ENCODE measurements at places on chromosomes 16 and 17.

- DNase-seq, result no peak
Measured at GRCh38 chr17:82980632-82981031, 98.8 kb upstream of the METRNL start.

DNA sequence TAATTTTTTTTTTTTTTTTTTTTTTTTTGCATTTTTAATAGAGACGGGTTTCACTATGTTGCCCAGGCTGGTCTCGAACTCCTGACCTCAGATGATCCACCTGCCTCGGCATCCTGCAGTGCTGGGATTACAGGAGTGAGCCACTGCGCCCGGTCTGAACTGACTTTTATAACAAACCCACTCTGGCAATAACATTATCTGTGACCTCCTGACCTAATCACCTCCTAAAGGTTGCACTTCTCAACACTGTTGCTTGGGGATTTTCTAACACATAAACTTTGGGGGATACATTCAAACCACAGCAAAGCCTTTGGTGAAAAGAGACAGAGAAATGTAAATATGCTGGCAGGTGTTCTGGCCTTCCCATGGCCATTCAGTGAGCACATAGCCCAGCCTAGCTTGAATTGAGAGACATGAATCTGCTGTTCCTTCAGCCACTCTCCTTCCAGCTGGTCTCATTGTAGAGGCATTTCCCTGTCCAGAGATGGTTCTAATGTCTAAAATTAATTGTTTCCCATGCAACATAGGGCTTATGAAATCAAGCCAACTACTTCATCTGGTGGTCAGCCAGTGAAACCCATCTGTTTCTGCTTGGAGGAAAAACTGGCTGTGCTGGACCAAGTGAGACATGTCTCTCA is 28.3 kb downstream of the LYRM1 start:
- DNase-seq, result no peak

DNA sequence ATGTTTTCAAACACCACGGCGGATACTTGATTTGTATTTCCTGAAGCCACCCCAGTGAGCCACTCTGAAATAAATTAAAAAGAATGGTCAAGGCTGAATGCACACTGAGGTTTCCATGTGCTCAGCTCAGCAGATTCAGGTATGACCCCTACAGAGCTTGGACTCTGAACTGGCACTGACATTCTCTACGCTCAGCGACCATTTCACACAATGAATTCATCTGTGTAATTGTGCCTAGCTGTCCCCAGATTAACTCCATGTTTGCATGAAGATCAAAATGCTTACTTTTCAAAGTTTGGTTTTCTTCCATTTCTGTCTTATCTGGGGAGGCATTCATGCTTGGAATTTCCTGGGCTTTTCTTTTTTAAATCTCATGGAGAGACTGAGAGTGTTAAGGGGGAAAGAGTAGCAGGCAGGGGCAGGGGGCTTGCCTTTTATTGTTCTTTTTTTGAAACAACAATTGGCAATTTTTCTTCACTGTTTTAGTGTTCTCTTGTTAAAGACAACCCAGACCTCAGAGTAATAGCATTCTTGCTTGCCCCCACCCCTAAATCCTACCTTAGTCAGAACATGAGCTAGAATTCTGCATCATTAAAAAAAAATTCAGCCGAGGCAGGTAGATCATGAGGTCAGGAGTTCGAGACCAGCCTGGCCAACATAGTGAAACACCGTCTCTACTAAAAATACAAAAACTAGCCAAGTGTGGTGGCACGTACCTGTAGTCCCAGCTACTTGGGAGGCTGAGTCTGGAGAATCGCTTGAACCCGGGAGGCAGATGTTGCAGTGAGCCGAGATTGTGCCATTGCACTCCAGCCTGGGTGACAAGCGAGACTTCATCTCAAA is 85.5 kb upstream of the HNF1B start:
- no peak for DNase-seq

DNA sequence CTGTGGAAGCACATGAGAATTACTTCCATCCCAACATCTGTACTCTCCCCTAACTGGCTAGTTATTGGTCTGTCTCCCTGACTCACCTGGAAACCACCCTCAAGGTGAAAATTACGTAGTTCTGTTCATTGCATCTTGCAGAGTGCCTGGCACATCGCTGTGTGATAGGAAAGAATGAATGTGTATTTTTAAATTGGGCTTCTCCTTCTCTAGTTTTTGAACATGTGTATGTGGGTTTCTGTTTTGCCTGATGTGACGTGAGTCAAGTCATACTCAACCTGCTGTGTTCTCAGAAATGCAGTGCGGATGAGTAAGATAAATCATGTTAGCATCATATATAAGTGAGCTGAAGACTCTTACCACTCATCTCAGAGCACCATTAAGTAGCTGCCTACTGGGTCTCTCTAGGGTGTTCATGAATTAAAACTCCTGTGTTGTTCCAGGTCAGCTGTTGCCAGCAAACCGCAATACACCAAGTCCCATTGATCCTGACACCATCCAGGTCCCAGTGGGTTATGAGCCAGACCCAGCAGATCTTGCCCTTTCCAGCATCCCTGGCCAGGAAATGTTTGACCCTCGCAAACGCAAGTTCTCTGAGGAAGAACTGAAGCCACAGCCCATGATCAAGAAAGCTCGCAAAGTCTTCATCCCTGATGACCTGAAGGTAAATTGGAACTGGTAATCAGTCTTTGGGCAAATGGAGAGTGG is 50.2 kb downstream of the HLF start:
- no peak for DNase-seq

DNA sequence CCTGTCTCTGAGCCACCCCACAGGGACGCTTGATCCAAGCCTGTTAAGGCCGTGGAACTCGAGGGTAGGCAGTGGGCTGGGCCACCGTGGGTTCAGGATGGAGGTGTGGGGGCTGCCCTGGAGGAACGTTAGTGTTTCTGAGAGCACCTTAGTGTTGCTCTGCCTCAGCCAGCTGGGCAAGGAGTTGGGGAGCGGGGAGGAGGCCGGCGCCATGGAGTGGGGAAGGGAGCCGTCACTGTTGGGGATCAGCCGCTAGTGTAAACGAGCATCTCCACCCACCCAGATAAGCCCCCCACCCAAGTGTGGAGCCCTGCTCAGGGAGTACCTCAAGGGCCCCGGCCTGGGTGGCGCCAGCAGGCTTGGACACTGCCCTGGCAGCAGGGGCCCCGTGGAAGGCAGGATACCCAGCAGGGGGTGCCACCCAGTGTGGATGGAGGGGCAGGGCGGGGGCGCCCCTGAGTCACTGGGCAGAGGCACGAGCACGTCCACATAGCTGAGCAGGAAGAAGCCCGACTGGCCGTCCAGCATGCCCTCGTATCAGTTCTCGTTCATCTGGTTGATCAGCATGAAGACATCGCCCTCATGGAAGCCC is 98.6 kb downstream of the KPNA2 start:
- DNase-seq, result no peak

GRCh38 chr17:66947311-66947710 is 17.2 kb upstream of the CACNG4 start:
- no peak for DNase-seq

- DNase-seq, result no peak
Measured at GRCh38 chr16:5906351-5906750, 808.8 kb upstream of the EEF2KMT start.

- no peak for DNase-seq
Measured at GRCh38 chr16:31874366-31875111, 932 bp downstream of the ZNF267 start.

DNA sequence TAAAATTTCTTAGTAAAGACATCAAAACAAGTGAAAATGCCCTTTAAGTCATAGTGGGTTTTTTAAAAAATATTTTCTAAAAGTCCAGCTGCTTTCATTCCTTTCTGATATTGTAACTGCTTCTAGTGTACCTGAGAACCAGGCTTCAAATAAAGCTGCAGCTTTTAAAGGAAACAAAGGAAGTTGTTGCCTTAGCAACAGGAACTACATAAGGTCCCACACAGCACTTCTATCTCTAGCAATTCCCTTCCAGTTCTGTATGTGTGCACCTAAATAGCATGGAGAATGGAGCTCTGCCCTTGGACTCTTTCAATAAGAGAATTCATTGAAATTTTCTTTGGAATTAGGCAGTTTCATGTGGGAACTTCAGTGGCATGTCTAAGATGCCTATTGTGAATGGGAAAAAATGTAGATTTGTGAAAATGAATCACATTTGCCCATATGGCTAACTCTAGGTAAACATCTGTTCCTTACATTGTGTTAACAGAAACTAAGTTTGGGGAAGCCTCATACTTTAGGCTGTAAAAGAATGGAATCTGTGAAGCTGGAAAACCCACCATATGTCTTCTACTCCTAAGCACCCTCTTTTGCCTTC is 206.4 kb downstream of the KIF2B start:
- no peak for DNase-seq

- no peak for DNase-seq
Measured at GRCh38 chr16:10121897-10122425, 60.3 kb downstream of the GRIN2A start.

- no peak for DNase-seq
Measured at GRCh38 chr17:35129973-35130351, 8.5 kb downstream of the FNDC8 start.

DNA sequence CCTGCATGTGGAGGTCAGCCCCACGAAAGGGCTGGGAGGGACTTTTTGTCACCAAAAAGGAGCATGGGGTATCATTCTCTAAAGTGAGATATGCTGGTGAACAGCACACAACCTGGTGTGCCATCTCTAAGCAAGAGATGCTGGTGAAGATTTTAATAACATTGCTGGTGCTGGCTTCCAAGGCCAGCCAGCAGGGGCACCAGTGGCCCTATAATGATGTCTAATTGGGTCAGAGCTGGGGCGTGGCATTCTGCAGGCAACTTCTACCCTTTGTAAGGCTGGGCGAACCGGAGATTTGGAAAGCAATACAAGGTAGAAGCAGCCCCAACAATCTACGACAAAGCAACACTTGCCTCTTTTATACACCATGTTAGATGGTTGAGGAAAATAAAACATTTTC is 16.8 kb downstream of the SDR42E1 start:
- no peak for DNase-seq

DNA sequence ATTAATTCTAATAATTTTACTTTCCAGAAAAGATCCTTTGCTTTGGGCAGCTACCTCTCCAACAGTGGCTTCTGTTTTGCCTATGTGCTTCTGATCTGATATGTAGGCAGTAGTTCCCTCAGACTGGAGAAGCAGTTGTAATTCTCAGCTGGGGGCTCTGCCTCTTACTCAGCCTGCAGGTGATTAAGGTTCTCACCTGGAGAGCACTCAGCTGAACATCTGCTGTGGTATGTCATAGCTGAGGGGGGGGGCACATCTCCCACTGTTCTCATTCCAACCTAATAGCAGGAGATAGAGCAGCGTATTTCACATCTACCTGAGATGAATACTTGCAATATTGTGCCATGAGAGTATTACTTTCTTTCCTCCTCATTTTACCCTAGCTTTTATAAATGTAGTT is 511.9 kb upstream of the CDH8 start:
- DNase-seq, result no peak

DNA sequence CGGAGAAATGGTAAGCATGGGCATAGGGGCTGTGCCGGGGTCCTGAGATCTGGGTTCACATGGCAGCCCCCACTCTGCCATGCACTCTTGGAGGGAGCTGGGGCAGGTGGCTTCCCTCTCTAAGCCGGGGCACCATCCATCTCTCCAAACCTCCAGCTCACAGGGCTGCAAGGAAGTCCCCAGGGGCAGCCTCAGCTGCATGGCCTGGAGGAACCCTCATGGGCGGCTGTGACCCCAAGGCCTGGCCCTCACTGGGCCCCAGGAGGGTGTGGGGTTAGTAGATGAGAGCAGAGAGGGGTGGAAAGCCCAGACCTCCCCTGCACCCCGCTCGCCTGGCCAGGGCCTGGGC is 2.6 kb downstream of the CTRB2 start:
- DNase-seq, result no peak

- no peak for DNase-seq
Measured at GRCh38 chr16:774086-775001, 13.8 kb downstream of the MSLN start.

Data from skeletal muscle cell (primary cell).